OCI-LY7 (cell line): ENCODE measurements at places on chromosomes 1 and 21.

- DNase-seq = no peak
These were observed 56.9 kb downstream of the EIF2B3 start for GRCh38 chr1:44929531-44929930.

DNA sequence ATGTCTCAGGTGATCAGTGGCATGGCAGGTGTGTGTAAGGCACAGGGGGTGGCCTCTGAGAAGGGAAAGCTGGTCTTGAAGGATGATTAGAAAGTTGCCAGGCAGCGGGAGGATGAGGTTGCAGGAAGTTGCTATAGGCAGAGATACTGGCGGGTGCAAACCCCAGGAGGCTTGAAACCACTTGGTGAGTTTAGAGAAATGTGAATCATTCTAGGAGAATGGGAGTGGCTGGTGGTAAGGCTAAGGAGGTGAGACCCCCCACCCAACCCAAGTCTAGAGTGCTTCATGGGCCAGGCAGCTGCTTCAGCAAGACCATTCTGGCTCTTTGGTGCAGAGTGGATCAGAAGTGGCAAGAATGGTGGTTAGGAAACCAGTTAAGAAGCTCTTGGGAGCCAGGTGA, 9.0 kb downstream of the SH2D2A start:
- no peak for DNase-seq

GRCh38 chr1:88463401-88463985, 220.6 kb upstream of the PKN2 start:
- no peak for DNase-seq

DNA sequence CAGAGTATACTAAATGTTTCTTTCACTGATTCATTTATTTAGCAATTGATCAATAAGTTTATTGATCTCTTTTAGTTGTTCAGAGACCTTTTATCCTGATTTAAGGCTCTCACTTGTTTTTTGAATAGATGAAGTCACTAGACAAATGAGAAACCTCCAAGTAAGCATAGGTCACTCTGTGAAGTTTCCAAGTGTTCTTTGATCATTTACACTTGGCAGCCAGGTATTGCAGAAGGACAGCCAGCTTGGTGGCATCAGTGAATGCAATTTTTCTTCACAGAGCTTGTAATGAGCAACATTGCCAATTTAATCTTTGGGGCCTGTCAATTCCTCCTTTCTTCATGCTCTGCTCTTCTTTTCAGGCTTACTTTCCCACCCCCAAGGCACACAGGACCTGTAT, 413.0 kb downstream of the OMA1 start:
- no peak for DNase-seq

DNA sequence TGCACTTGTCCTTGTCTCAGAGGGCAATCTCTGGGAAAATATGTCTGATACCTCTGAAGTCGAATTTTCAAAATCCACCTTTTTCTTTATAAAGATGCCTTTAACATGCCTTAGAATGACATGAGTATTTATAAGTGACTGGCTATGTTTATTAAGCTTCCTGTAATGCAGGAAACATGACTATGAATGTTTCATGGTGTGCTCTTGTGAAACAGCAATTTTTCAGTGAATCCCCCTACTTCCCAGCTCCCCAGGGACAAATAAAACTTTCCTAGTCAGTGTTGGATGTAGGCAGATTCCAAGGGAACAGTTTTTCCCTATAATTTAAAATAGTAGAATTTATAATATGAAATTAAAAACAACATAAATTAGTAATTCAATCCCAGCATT, 437.0 kb downstream of the LMO4 start:
- no peak for DNase-seq

DNA sequence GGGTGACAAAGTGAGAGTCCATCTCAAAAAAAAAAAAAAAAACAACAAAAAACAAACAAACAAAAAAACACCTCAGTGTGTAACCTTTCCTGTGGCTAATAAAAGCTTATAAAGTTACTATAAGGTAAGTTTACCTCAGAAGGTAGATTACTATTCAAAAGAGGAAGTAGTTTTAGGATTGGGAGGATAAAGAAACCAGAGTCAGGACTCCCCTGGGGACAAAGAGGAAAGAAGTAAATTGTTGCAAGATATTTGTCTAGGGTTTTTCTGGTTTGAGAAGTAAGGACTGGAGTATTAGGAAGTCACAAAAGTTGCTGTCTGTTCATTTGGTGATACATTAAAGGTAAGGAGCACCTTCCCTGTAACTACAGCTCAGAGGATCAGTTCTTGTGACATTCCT, 23.8 kb upstream of the CENPF start:
- DNase-seq = peak; percentile 13

DNA sequence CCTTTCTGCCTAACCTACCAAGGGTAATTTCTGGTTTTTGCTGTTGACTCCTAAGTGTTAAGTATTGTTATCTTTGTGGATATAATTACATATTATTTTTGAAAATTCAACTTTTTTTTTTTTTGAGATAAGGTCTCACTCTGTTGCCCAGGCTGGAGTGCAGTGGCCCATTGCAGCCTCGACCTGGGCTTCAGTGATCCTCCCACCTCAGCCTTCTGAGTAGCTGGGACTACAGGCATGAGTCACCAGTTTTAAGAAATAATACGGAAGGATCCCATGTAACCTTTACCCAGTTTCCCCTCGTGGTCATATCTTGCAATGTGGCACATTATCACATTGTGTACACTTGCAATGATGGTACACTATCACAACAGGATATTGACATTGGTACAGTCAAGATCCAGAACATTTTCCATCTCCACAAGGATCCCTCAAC, 3.1 kb downstream of the CHD1L start:
- no peak for DNase-seq

- DNase-seq = no peak
These were observed 307.6 kb upstream of the VAMP3 start for GRCh38 chr1:7463526-7463925.

DNA sequence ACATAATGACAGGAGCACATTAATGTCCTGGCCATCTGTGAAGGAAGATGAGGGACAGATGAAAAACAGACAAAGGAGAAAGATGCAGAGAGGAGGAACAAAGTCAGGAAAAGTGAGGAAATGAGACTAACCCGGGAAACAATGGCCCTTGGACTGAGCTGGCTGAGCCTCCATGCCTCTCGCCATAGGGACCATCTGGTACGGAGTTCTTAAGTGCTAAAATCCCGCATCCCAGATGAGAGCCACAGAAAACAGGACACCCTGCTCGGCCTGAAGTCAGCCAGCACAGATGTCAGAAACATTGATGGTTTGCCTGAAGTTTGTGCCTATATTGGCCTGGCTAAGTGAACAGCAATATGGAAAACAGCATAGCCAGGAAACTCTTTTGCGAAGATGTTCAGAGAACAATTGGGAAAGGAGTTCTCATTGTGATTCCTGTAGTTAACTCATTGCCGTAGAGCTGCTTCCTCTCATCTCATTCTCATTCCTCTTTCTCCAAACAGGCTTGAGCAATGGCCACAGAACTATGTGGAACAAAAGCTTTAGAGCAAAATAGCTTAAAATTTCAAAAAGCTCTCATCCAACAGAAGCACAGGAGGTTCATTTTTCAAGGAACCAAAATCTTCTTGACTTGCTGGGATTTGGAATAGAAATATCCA, 96.6 kb downstream of the ASTN1 start:
- no peak for DNase-seq

- DNase-seq = no peak
These were observed 542.0 kb downstream of the NUF2 start for GRCh38 chr1:163863731-163864130.

DNA sequence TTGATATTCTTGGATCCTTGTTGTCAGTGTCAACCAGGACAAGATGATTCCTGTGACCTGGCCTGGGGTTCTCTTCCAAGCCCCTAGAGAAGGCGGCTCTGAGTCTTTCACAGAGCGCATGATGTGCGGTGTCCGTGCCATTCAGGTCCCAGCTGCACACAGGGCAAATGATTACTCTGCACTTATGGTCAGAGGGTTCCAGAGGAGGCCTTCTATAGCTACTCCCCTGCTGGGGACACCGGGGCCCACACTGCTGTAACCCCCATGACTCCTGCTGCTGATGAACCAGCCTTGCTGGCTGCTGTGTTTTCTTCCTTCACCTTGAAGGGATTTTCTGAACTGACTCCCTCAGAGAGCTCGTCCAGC, 1.5 kb downstream of the PTGFRN start:
- no peak for DNase-seq

DNA sequence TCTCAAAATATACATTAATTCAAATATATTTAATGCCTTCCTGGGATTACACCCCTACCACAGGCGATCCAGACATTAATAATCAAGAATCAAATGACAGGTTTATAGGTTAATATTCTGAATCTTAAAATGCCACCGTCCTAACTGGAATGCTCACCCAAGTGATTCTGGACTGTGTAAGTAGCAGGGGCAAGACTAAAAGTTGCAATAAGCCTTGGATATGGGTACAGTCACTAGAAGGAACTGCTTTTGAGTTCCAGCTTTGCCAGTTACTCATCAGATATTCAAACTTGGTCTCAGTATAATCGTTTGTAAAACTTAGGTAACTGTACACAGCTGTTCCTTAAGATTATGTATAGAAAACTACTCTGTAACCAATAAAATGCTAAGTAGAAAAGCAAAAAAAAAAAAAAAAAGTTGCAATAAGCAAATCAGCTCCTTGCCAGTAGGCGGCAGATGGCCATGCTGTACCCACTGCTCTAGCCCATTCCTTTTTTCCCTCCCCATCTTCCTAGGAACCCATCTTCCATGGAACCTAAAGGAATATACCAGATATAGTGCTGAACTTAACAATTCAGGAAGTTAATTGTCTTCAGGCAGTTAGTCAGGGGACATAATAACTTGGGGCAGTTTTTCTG, 10.5 kb downstream of the RO60 start:
- peak; percentile 38 for DNase-seq

GRCh38 chr1:156108664-156109241, 5.8 kb upstream of the LMNA start:
- no peak for DNase-seq

DNA sequence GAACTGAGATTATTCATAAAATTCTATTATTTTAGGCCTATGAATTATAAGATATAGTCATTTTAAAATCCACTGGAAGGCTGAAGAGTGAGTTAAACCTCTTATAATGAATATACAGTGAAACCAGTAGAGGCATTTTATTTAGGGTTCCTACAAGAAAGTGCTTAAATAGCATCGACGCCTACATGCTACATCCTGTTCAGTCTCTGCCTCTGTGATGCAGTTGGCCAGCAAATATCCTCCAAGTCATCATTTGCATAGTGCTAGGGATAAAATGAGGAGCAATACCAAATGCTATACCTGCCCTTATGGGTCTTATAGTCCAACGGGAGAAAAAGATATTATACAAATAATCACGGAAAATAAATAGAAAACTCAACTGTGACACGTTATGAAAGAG, 59.6 kb downstream of the EDEM3 start:
- no peak for DNase-seq

DNA sequence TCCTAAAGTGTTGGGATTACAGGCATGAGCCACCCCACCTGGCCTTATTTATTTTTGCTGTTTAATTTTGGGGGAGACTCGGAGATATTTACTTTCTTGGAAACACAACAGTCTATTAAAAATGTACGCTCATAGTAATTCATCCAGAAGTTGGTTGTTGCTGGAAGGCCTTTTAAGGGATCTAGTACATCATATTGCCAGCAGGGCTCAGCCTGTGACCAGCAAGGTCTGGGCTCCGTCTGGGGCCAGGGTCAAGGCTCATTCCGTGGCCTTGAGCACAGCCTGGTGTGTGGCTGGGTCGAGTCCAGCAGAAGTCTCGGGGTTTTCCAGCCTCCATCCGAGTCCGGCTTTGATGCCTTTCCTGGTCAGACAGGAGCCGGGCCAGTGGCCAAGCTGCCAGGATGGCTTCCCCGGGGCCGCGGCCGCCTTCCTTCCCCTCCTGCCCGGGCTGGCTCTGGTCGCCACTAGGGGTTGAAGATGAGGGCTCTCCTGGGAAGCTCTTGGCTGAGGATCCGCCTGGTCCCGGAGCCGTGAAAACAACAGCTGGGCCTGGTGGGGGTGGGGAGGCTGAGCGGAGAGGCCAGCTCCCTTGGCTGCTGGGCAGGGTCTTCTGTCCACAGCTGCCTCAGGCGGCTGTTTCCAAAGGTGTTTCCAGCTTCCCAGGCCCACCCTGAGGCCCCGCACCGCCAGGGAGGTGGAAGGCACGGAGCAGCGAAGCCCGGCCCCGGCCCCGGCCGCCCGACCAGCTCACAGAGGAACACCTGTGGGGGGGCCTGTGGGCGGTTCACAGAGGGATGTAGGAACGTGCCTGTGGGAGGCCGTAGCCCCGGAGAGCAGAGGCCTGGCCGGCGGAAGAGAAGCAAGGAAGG, 5.1 kb upstream of the VWA1 start:
- DNase-seq = no peak

DNA sequence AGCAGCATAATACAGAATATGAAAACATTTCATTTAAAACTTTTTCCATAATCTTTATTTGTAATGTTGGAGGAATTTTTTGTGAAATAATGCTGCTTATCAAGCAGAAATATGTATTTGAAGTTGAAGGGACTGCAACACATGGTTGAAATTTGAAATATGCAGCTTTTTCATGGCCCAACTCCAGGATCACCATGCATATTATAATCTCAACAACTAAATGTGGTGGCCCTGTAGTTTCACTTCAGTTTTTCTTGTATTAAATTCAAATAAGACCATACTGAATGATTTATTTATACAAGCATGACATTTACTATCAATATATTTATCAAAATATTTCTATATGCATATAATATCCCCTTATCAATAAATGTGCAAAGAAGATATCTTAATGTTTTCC, 157.7 kb upstream of the LHX8 start:
- DNase-seq = no peak

DNA sequence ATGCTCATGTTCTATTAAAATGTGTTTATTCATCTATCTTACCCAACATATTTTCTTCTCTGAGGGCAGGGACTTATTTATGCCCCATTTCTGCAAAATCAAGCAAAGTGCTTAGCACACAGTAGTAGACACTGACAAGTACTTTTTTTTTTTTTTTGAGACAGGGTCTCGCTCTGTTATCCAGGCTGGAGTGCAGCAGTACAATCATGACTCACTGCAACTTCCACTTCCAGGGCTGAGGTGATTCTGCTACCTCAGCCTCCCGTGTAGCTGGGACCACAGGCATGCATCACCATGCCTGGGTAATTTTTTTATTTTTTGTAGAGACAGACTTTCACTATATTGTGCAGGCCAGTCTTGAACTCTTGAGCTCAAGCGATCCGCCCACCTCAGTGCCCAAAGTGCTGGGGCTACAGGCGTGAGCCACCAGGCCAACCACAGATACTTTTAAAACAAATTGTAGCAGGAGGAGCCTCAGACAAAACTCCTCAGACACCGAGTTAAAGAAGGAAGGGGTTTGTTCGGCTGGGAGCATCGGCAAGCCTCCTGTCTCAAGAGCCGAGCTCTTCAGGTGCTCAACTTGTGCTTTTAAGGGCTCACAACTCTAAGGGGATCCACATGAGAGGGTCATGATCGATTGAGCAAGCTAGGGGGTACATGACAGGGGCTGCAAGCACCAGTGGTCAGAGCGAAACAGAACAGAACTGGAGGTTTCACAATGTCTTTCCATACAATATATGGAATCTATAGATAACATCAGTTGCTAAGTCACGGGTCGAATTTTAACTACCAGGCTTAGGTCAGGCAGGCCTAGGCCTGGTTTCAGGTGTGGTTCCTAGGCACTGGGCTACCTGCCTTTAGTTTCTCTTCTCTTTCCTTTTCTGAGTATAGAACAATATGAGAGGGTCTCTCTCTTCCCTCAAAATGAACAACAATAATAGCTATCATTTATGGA, 5.7 kb upstream of the TMEM167B start:
- DNase-seq = no peak

- DNase-seq = no peak
These were observed 12.2 kb downstream of the TFAP2E start for GRCh38 chr1:35585281-35585680.

GRCh38 chr1:87146538-87146937, 182.1 kb upstream of the LMO4 start:
- DNase-seq = no peak
